ENCODE measurements at places on chromosomes 13 and 19.
A peak's percentile ranks its signal among the peaks of the same experiment; 100 is the strongest.

GRCh38 chr13:60613080-60613479 lies 216.1 kb downstream of the TDRD3 start:
- no peak for DNase-seq

- peak; percentile 71 for DNase-seq
Measured at GRCh38 chr13:80029170-80029569, 311.8 kb downstream of the SPRY2 start.

DNA sequence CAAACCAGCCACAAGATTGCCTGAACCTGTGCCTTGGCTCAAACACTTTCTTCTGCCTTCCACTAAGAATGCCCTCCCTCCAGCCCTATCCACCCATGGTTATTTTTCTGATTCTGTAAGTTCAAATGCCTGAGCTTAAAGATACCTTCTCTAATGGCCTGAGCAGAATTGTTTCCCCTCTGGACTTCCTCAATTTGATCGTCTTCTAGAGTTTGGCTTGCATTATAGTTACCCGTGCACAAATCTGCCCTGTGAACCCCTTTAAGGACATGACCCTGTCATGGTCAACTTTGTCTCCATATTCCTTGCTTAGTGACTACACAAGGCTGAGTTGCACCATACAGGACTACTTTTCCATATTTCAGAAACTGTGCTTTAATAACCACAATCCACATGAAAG lies 481.0 kb downstream of the FOXO1 start:
- no peak for DNase-seq

DNA sequence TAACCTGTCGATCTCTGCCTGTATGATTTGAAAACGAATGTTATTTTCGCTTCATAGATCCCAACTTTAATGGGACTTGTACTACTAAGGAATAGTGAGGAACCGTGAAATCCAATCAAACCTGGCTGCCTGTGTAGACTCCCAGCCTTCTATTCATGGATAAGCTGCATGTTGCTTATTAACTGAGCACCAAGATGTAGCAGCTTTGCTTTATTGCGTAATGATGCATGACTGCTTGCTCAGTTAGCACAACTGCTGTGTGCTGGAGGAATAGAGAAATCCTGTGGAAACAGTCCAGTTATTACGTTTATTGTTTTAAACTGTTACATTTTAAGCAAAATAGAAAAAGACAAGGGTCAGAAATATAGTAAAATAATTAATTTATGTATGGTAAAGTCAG lies 108.2 kb downstream of the SHISA2 start:
- DNase-seq, result no peak

- no peak for DNase-seq
Measured at GRCh38 chr19:33622809-33623511, 1.2 kb downstream of the CHST8 start.

DNA sequence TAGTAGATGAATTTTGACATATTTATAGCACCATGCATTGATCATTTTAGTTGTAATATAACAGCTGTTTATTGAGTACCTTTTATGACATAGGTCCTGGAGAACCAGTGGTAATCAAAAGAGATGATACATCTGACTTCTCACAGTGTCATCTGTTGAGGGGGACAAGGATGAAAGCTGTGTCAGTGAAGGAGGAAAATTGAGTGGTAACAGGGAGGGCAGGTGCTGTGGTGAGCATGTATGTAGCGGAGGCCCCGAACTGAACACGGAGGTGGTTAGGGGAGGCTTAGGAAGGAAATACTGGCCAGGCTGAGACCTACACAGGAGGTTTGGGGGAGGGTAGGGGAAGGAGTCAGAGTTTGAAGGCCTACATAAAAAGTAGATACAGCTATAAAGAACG lies 199.7 kb downstream of the GGACT start:
- no peak for DNase-seq

GRCh38 chr13:47650209-47650608 lies 350.9 kb downstream of the SUCLA2 start:
- DNase-seq, result no peak

- DNase-seq, result no peak
Measured at GRCh38 chr19:29483641-29483920, 42.2 kb upstream of the VSTM2B start.

- no peak for DNase-seq
Measured at GRCh38 chr13:80033286-80033685, 307.6 kb downstream of the SPRY2 start.

DNA sequence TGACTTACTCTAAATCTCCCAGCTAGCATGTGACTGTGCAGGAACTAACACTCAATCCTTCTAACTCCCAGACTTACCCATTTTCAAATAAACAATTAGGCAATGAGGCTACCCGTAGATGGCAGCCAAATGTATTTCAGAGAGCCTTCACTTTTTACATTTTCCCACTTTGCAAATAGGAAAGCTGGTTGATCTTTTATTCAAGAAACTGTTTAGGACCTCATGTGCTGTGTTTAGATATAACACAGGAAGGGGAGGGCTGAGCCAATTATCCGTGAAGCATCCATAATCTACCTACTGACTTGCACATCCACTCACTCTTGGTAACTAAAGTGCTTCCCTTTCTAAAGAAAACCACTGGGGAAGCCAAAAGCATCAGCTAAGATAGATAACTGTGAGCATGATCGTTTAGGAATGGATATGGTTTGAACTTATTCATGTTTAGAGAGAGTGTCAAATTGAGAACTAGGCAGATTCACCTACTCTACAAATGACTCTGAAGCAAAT lies 33.4 kb downstream of the MBNL2 start:
- no peak for DNase-seq

GRCh38 chr19:19269952-19270694 lies 3.0 kb downstream of the TM6SF2 start:
- no peak for DNase-seq

DNA sequence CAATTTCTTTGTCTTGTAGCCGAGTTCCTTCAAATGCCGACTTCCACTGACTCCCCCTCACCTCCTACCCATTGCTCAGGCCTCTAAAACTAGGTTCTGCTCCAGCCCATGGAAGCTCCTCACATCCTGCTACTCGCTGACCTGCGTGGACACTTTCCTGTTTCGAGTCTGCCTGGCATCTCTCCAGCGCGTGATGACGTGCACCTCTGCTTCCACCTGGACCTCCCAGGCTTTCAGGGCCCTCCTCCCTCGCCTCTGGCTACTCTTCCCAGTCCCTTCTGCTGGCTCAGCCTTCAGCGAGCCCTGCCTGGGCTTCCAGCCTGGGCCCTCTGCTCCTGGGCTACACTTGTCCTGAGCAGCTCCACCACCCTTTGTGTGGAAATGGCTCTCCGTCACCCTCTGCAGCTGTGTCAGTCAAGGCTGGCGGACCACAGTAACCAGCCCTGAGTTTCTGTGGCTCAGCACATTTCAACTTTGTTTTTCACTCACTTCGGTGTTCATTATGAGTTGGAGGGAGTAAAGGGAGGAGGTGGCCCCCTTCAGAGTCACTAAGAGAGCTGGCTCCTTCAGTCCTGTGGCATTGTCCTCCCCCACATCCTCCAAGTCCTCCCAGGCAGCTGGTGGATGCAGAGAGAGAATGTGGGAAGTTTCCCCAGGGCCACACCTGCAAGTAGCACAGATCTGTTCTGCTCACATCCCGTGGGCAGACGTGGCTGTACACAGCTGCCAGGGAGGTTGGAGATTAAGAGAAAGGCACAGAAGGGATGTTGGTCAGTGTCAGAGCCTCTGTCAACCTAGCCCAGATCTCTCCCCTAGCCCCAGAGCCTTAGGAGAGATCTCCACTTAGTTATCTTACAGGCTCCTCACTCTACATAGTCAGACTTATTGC lies 49.4 kb downstream of the SERP2 start:
- no peak for DNase-seq

DNA sequence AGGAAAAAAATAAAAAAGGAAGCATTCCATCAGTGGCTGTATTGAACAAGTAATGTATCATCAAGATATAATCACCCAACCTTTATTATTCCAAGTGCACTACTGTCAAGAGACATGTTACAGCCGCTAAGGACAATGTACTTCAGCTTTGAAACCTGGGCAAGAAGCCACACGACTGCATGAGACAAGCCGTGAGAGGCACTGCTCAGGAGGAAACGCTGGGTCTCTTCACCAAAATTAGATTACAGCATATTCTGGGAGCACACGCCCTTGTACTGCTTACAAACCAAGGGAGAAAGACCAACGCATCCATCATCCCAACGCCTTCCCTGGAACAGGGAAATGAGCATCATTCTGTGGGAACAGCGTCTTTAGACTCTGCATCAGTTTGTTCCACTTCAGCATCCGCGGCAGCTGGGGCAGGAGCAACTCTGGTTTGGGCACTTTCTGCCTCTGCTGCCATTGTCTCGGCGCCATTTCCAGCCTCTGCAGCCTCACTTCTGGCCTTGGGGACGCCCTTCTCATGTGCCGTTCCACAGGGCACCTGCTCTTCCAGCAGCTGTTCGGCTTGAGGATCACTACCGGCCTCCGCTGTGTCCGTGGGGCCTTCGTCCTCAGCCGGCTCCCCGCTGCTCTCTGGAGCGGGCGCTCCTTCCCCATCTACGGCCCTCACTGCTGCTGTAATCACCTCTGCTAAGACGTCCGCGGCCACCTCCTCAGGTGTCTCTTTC lies 22.4 kb upstream of the BRD4 start:
- DNase-seq, result no peak

DNA sequence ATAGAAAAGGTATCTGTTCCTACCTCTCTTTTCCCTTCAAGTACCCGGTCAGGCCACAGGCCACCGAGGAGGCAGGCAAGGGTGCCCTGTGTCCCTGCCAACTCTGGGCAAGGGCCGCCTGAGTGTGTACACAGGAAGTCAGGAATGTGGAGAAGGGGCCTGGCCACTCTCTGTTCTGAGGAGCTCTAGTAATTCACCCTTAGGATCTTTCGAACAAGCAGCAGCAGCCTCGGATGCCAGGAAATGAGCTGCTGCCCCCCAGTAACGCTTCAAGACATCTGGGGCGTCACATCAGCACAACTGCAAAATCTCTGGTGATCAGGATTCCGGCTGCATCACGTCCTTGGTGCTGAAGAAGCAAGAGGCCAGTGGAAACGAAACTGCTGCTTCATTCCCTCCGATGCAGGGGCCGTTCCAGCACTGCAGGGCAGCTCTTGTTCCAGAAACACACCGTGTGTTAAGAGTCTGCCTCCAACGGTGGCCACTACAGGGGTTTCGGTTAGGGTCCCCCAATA lies 2.0 kb downstream of the RAB20 start:
- DNase-seq, result no peak

DNA sequence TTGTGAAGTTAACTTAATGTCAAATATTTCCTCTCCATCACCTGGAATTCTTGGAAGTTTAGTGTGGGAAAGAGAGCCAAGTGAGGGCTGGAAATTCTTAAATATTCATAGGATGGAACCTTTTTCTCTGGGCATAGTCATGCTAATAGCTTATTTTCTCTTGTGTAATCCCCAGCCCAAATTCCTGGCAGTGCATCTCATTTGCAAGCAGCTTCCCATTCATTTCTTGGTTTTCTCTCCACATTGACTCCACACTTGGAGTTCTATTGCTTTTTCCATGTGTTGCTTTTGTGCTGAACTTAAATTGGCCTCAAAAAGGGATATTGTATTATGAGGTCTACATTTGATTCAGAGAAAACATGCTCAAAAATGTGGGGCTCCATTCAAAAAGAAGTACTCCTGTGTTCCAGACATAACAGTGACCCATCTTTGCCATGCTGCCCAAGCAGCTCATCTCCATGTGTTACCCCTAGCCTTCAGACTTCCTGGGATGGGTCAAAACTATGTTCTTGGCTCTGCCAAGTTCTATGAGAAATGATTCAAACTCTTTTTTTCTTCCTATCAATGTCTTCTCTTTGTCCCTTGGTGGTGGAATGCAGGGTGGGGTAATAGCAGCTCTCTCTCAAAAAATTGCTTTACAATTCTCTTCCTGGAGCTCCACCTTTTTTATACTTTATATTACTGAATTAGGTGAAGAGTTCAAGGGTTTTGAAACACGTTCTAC lies 2471.5 kb downstream of the PCDH9 start:
- DNase-seq, result no peak

DNA sequence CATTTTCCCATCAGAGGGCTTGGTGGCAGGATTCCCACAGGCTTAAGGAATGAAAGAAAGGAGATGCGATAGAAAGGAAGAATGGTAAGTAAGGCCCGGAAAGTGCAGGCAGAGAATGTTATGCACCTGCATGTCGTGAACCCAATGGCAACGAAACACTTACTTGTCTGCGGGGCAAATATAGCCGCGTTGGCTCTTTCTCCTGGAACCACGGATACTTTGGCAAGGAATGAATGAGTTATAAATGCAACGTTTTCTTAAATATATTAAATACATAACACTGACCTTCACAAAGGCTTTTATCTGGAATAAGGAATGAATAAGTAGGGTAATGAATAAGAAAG lies 192.1 kb downstream of the KATNAL1 start:
- no peak for DNase-seq

- no peak for DNase-seq
Measured at GRCh38 chr19:45348367-45349125, 8.0 kb downstream of the KLC3 start.

GRCh38 chr19:17243211-17243829 lies 2.4 kb downstream of the NR2F6 start:
- no peak for DNase-seq

GRCh38 chr13:45925151-45925550 lies 73.6 kb upstream of the SIAH3 start:
- DNase-seq, result no peak

DNA sequence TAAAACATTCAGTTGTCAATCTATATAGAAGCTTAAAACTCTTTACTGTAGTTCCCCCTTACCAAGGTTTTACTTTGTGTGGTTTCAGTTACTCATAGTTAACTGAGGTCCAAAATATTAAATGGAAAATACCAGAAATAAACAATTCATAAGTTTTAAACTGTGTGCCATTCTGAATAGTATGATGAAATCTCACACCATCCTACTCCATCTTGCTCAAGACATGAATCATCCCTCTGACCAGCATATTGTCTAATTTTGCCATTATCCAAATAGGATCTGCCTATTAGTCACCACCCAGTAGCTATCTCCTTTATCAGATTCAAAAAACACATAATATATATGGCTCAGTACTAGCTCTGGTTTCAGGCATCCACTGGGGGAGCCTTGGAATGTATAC lies 22.4 kb downstream of the ZNF571 start:
- DNase-seq, result no peak

GRCh38 chr19:43826787-43827754 lies at the start of gene ZNF283:
TSS of gene ZNF283 (plus strand) at chr19:43827321. CDS start at chr19:43833505, 6,184 bp downstream.
- peak; percentile 90 for DNase-seq

Data from NCI-H345 (cell line).